ENCODE measurements at places on chromosomes 4 and X.

- DNase-seq: no peak
These were observed 22.7 kb upstream of the PGRMC2 start for GRCh38 chr4:128310266-128310697.

DNA sequence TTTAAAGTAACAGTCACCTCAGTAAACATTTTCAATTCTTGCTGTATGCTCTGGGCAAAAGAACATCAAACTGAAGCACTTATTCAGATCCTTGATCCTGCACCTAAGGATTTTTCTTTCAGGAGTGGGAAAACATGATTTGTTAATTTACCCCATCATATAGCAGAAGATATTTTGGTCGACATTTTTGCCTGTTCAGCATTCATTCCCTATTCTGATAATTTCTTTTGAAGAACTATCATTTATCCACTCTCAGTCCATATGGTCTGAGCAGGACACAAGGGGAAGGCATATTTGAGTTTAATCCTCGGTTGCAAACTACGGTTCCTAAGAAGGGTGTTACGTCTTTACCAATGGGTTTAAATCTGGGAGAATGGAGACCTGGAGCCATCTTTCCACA, 1.2 kb upstream of the CLOCK start:
- DNase-seq: no peak

- peak; percentile 34 for DNase-seq
These were observed 150.9 kb downstream of the SHROOM3 start for GRCh38 chr4:76585897-76586360.

DNA sequence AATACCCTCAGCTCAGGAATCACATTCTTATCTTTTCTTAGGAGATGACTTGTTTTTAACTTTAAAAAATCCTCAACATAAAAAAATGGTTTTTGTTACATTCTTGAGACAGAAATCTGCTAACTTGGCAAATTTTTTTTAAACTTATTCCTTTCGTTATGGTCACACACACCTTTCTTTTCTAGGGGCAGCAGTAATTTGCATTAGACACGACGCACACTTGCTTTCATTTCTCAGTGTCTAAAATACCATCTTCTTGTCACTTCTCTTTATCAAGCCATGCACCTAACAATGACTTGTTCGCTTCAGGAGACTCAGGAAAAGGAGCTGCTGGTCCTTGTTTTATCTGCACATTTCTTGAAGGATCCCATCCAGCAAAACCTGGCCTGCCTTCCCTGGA, 112.6 kb upstream of the TBL1X start:
- DNase-seq: no peak

- no peak for DNase-seq
These were observed 95.4 kb upstream of the MAML3 start for GRCh38 chr4:140249351-140249750.

Measured in head of caudate nucleus (tissue), 42 donors.